Activated naive CD4-positive, alpha-beta T cell (primary cell): ENCODE measurements at places on chromosomes 1 and 21.

DNA sequence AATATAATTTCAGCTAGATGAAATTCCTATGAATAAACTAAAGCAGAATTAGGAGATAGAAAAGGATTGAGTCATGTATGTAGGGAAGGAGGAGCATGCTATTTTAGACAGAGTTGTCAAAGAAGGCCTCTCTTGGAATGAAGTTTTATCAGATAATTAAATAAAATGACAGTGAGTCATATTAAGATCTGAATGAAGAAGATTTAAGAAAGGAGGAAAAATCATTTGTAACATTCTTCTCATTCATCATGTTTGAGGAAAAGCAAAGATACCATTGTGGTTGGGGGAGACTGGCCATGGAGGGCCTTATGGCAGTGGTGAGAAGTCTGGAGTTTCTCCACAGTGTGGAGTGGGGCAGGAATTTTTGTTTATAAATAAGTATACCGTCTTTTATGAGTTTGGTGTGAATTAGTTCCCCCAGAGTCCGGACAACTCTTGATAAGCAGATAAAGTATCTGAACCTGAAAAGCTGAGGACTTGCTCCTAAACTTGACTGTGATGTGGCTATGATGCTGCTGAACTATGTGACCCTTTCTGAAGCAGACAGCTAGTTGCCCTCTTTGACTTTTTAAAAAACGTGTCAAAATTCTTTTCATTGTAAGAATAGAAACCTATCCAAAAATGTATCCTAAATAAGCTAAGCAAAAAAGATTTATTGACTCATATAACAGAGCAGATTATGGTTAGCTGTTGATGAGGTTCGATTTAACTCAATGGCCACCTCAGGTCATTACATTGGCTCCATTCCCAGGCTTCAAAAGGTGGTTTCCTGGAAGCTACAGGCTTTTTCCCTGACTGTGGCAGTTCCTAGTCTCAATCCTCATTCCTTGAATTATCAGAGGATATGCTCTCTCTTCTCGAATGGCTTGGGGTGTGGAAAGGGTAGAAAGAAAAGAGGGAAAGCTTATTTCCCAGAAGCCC, 90.8 kb downstream of the LHX9 start:
- DNase-seq = no peak

DNA sequence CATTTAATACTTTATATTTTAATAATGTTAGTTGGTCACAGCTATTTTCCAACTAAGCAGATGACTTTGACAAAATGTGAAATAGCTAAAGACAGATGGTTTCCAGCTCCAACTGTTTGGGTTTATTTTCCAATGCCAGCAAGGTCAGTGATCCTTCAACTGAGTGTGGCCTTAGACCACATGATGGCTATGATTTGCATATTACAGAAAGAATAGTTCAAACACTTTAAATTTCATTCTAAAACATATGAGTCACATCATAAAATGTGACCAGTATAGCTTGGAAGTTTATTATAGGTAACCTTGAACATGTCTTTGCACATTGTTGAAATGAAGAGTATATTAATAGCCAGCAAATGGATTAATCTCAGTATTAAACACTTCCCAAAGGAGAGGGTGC, 454.0 kb upstream of the C1orf87 start:
- DNase-seq = no peak

DNA sequence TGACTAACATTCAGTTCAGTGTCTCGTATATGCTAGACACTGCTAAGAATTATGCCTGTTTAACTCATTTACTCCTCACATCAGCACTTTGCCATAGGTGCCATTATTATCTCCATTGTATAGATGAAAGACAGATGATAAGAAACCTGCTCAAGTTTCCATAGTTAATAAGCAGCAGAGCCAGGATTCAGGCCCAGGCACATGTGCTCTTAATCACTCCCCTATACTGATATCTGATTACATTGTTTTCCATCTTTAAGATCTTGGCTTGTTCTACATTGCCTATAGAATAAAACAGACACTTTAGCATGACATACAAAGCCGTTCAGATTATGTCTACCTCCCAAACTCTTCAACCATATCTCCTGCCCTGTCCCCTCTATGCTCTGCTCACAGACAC, 30.5 kb upstream of the USH2A start:
- DNase-seq = no peak

GRCh38 chr1:238517711-238518110, 627.0 kb upstream of the ZP4 start:
- no peak for DNase-seq

DNA sequence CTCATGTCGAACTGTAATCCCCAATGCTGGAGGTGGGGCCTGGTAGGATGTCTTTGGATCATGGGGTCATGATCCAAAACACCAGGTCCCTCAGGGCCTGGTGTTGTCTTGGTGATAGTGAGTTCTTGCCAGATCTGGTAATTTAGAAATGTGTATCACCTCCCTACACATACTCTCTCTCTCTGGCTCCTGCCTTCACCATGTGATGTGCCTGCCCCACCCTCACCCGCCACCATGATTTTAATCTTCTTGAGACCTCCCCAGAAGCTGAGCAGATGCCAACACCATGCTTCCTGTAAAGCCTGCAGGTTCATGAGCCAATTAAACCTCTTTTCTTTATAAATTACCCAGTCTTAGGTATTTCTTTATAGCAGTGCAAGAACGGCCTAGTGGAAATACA, 136.4 kb downstream of the NR5A2 start:
- DNase-seq = no peak

- DNase-seq = no peak
These were observed 25.5 kb upstream of the PSMG1 start for GRCh38 chr21:39208624-39209333.

- DNase-seq = no peak
These were observed 32.9 kb downstream of the DUSP10 start for GRCh38 chr1:221708987-221709386.

- DNase-seq = no peak
These were observed 634.4 kb downstream of the MATN1 start for GRCh38 chr1:30089024-30089430.

DNA sequence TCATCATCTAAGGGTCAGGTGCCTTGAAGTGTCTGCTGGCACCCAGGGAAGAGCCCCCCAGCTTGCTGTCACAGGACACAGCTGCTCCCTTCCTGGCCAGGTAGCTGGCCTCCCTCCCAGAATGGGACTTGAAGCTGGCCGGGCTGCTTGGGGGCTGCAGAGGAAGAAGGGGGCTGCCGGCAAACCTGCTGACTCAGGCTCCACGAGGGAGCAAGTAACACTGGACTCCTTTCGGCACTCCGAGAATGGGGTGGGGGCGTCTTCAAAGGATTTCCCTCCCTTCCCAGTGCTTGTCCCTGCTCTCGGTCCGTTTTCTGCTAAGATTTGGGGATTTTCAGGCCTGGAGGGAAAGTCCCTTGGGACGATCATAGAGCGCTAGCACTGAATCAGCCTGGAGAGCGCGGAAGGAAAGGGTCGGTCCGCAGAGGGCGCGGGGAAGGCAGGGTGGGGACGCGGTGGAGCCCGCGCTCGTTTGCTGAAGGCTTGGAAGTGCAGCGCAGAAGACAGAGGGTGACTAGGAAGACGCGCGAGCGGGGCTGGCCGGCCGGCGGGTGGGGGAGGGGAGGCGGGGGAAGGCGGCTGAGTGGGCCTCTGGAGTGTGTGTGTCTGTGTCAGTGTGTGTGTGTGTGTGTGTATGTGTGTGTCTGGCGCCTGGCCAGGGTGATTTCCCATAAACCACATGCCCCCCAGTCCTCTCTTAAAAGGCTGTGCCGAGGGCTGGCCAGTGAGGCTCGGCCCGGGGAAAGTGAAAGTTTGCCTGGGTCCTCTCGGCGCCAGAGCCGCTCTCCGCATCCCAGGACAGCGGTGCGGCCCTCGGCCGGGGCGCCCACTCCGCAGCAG, at the start of gene CSF1:
Gene CSF1 (plus strand): TSS at position 727 of the 840 bp plus-strand sequence. CDS start 175 bp downstream, outside the sequence.
- DNase-seq = no peak

GRCh38 chr21:43352568-43353281, 74.2 kb downstream of the SIK1 start:
- no peak for DNase-seq
